ENCODE measurements at places on chromosomes 1 and 21.

- DNase-seq, result no peak
These were observed 15.8 kb downstream of the SNX7 start for GRCh38 chr1:98677288-98677687.

GRCh38 chr1:92969517-92969916 lies 8.3 kb upstream of the DIPK1A start:
- DNase-seq, result no peak

DNA sequence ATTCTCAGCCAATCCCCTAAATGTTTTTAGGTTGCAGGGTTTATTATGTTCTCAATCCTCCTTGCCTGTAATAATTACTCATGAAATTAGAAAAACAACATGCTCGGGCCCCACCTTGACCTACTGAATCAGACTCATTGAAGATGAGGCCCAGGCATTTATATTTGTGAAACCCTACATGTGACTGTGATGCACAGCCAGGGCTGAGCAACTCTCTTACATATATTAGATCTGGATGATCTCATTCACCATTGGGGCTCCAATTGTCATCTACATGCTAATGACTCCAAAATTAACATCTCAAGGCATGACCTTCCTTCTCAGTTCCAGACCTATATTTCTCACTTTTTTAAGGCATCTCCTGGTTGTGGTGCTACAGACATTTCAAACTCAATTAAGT lies 103.3 kb downstream of the WDR3 start:
- DNase-seq, result no peak

DNA sequence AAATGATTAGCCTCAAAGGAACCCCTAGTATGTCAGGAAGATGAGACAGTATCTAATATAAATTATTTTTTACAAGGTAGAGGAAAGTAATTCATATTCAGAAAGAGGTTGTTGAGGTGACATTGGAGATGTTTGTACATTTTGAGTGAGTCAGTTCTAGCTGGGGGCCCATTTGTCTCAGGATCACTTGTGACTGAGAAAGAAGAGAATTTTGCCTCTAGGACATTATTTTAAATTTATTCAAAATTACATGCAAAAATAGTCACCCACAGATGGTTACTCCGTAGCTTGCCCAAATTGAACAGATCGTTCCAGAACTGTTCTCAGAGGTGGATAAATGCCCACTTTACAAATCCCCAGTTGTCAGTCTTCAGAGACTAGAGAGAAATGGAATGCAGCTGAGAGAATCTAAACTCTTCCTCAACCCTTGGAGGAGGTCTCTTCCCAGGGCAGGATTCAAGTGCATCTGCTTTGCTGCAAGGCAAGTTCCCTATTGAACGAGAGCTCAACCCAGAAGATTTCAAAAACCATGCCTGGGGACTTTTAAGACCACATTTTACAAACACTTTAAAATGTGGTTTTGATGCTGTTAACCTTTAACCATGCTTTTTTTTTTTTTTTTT lies 987.8 kb upstream of the ADAMTS5 start:
- DNase-seq, result no peak

GRCh38 chr1:25922971-25923552 lies 16.8 kb upstream of the STMN1 start:
- peak; percentile 41 for DNase-seq

DNA sequence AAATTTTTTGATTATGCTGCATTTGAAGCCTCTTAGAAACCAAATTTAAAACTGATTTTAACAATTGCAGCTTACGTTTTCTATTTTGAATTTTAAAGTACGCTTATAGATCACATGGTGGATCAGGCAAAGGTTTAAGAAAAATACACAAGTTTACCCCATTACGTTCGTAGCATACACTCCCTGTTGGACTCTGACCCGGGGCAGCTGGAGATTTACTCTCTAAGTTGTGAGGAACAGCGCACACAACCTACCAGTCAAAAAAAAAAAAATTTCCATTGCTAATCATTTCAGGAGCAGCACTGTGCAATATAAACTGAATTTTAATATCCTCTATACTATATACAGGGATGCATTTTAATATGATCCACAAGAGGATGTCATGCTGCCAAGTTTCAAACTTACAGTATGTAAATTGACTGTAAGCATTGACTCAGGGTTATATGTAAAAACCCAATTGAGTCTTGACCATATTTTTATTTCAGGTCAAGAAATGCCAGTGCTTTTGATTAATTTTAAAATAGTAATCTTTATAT lies 20.4 kb downstream of the CSDE1 start:
- no peak for DNase-seq

DNA sequence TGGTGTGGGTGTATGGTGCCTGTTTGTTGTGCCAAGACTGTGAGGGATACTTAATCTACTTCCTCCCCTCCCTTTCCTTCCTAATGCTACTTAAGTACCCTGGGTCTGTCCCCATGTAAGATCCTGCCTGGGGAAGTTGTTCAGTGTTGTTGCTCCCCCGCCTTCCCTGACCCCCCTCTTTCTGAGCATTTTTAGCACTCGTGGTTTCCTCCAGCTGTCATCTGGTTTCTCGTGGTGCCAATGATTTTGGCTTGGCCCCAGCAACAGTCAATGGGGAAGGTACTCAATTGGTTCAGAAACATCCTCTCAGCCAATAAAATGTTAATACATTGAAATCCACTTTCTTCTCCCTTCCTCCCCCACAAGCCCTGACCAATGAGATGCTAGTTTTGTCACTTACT lies 8.0 kb upstream of the B4GALT3 start:
- DNase-seq, result peak; percentile 94

- no peak for DNase-seq
These were observed 16.7 kb upstream of the ZYG11A start for GRCh38 chr1:52825868-52826267.

- DNase-seq, result no peak
These were observed 126.0 kb upstream of the CAMK1G start for GRCh38 chr1:209457401-209458125.

DNA sequence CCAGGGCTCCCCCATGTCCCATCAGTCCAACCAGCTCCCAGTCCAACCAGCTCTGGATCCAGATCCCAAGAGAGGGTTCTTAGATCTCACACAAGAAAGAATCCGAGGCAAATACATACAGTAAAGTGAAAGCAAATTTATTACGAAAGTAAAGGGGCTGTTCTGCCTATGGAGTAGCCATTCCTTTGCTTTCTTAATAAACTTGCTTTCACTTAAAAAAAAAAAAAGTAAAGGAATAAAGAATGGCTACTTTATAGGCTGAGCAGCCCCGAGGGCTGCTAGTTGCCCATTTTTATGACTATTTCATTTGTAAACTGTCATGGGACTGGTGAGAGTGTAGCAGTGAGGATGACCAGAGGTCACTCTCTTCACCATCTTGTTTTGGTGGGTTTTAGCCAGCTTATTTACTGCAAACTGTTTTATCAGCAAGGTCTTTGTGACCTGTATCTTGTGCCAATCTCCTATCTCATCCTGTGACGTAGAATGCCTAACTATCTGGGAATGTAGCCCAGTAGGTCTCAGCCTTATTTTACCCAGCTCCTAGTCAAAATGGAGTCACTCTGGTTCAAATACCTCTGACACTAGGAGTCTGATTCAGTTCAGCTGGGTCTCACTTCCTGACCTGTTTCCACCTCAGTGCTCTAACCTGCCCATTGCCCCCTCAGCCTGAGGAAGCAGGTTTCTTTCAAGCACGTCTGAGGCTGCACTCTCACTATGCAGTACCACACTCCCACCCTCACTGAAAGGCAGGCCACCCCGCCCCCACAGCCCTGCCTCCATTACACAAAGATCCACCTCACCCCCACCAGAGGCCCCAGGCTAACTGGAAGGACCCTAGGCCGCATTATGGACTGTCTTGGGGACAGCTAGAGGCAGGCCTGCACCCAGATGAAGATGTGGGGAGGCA lies 26.5 kb upstream of the ATP2B4 start:
- no peak for DNase-seq

DNA sequence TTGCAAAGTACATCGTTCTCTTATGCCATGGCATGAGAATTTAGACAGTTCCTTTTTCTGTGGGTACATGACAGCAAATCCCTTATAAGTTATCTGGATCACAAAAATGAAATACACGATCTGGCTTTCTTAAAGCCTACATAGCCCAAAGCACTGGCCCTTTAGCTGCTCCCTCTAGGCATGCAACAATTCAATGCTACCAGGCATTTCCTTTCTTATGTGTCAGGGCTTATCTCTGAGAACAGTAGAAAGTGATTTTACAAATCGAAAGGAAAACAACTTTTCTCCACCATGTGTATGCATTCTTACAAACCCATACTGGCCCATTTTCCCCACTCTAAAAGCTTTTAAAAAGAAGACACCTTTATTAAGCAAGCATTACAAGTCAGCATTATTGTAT lies 139.7 kb downstream of the GRIK1 start:
- no peak for DNase-seq

GRCh38 chr1:235215453-235215852 lies 54.4 kb upstream of the RBM34 start:
- no peak for DNase-seq

- DNase-seq, result no peak
These were observed 43.5 kb downstream of the WDR4 start for GRCh38 chr21:42835611-42836401.

DNA sequence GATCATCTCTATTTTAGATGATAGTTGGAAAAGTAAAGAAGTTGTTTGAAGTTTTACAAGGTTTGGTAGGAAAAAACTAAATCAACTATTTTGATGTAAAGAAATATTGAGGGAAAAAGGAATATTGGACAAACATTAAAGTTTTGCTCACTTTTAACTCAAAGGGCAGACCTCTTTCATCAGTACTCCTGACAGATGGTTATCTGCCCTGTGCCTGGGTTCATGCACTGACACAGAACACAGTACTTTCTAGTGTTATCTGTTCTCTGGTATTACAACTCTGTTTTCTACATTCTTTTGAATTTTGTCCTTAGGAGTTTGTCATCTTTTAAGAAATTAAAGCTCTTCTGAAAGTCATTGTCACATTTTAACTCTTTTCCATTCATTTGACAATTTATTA lies 118.7 kb downstream of the POU2F1 start:
- DNase-seq, result no peak

- DNase-seq, result no peak
These were observed 980.9 kb downstream of the BRINP3 start for GRCh38 chr1:189496768-189497167.

- no peak for DNase-seq
These were observed 739.1 kb downstream of the MATN1 start for GRCh38 chr1:29984166-29984861.
